GM04503 (cell line): ENCODE measurements at places on chromosomes 11 and 22.

DNA sequence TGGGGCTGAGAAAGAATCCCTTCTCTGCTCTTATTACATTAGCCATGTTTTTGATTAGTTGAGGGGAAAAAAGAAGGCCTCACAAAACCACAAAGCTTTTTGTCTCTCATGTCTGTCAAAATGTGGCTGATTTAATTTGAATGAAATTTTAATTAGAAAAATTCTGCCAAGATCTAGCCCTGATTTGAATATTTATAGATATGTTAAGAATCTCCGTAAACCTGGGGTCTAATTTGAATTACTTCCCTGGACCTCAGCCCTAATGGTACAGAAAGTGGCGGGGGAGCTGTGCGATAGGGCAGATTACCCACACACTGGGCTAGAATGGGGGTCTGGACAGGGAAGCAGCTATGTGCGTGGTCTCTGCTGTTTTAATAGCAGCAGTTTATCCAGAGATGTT is 141.3 kb upstream of the TTC12 start:
- no peak for DNase-seq

- no peak for DNase-seq
Measured at GRCh38 chr11:81472646-81473045, 1261.0 kb downstream of the FAM181B start.

GRCh38 chr11:128465531-128465930 is 121.8 kb downstream of the ETS1 start:
- DNase-seq: no peak

- DNase-seq: no peak
Measured at GRCh38 chr11:123364080-123364479, 66.0 kb upstream of the GRAMD1B start.

DNA sequence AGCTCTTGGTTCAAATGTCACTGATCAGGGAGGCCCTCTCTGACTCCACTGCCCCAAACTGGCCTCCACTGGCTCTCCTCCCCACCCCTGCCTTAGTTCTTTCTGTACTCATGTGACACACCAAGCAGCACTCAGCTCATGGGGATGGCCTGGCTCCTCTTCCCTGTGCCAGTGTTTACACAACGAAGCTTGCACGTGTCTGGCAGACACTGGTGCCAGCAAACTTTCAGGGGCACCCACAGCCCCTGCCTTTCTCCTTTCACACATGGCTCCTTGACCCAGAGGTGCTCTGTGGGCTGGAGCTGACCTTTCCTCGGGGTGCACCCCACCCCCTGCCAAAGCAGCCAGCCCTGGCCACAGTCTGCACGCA is 37.6 kb upstream of the PARVG start:
- DNase-seq: no peak

DNA sequence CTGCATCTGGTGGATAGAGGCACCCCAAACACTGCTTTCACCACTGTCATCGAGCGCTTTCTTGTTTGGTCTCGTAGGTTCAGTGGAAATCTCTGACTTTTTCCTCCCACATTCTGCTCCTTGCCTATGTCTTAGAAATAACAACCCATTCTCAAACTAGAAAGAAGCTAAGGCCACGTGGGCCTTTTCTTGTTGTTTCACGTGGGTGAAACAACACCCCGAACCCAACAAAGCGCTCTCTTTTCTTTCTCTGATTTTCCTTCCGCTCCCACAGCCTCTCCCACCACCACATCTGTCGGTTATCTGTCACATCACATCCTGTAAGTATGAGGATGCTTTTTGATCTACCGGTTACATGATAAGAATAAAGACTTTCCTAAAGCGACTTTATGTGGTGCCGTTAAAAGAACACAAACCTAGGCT is 77.1 kb downstream of the LINC01488 start:
- DNase-seq: no peak

DNA sequence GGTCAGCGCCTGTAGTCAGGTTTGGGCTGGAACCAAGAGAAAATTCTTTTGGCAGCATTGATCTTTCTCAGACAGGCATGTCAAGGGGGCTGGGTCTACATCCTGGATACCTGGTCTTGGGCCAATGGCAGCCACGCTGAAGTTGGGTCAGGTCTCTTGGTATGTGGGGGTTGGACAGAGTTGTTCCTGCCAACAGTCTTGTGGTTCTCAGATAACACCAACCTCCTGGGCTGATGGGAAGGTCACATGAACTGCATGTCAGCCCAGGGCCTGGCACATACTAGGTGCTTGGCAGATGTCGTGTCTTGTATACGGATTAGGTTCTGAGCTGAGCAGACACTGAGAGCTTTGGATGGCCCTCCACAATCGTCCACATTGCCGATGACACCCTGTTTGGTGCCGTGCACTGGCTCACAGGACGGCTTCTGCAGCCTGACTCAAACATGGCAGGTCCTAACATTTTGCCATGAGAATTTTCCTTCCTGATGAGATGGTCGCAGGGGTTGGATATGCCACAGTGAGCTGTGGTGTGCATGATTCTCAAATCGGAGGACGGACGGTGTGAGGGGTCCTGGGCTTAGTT is 42.0 kb downstream of the FBLN1 start:
- DNase-seq: no peak

GRCh38 chr11:126791446-126791845 is 209.1 kb downstream of the KIRREL3 start:
- DNase-seq: no peak

DNA sequence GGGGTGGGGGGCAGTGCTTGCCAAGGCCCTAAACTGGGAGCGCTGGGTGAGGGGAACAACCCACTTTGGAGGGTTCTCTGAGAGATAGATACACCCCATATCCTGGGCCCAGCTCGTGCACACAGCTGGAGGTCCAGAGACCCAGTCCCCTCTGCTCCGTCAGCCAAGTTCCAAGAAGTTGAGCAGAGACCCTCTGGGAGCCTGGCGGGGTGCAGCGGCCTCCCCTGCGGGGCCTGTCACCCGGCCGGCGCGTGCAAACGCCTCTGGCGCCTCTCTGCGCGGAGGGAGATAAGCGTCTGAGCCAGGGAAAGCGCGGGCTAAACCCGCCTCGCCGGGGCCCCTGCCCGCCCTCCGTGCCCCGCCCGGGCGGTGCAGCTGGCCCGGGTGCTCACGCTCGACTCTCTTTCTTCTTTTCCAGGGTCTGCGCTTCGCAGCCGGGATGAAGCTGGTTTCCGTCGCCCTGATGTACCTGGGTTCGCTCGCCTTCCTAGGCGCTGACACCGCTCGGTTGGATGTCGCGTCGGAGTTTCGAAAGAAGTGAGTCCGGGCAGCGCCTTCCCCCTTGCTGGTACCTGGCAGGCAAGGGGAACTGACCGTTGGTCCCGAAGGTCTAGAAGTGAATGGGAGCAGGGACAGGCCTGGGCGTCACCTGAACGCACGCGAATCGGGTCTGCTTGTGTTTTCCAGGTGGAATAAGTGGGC is 540 bp downstream of the ADM start:
- no peak for DNase-seq

DNA sequence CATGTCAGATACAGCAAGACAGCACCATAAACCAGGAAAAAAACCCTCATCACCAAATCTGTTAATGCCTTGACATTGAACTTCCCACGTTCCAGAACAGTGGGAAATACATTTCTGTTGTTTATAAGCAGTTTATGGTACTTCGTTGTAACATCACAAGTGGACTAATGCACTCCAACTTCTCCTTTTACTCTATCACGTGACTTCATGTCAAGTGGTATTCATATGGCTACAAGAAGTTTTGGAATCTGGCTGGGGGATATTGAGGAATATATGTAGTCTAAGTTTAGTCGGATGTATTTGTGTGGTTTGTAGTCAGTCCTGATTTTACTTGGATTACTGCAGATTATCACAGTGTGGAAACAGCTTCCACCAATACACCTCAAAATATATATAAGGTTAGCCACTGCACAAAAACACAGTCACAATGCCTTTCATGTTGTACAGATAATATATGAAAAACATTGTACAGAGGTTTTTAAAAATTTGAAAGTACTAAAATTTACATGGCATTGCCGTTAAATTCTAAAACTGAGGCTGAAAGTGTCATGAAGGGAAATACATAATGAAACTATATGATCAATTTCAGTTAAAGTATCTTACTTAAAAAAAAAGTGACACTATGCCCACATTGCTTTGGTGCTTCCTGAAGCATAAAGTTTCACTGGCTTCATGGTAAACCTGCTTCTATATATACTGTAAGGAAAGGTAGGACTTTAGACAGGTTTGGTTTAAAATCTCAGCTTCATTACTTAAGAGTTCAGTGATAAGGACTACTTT is 134.1 kb downstream of the CASP12 start:
- DNase-seq: no peak

GRCh38 chr22:39800790-39801520 is 92.6 kb downstream of the ENTHD1 start:
- DNase-seq: no peak

DNA sequence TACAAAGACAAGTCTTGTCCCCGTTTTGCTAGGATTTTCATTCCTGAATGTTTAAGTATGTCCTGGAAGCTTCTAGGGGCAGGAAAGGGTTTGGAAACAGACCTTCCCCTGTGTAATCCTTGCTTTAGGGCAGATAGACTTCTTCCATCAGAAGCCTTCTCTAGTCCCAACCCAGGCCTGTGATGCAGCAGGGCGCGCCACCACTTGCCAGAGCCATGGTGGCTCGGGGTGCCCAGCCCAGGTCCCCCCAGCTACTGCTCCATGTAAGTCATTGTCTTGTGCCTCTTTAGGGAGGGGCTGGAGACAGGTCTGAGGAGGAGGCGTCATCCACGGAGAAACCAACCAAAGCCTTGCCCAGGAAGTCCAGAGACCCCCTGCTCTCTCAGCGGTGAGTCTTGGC is 4.3 kb downstream of the NOL12 start:
- DNase-seq: no peak
